Fibroblast of skin of back (primary cell): ENCODE measurements at places on chromosomes 1 and 21.

DNA sequence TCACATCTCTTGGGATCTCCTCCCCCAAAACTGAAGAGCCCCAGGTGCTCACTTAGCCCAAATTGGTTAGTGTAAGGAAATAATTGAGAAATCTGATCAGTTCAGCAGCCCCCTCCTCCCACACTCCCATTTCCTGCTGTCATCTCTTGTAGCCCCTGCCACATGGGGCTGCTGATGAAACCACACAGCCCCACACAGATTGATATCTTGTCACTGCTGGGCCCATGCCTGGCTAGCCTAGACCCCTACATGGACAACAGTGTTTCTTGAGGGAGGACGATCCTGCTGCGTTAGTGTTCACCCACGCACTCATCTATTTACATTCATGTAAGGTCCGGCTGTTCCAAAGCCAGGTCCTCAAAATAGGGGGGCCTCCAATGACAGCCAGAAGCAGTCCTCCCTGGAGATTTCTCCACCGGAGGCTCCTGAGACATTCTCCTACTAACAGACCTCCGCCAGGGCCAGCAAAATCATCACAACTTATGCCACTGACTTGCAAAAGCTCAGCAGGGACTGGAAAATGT, 23.9 kb upstream of the RXRG start:
- DNase-seq = no peak

DNA sequence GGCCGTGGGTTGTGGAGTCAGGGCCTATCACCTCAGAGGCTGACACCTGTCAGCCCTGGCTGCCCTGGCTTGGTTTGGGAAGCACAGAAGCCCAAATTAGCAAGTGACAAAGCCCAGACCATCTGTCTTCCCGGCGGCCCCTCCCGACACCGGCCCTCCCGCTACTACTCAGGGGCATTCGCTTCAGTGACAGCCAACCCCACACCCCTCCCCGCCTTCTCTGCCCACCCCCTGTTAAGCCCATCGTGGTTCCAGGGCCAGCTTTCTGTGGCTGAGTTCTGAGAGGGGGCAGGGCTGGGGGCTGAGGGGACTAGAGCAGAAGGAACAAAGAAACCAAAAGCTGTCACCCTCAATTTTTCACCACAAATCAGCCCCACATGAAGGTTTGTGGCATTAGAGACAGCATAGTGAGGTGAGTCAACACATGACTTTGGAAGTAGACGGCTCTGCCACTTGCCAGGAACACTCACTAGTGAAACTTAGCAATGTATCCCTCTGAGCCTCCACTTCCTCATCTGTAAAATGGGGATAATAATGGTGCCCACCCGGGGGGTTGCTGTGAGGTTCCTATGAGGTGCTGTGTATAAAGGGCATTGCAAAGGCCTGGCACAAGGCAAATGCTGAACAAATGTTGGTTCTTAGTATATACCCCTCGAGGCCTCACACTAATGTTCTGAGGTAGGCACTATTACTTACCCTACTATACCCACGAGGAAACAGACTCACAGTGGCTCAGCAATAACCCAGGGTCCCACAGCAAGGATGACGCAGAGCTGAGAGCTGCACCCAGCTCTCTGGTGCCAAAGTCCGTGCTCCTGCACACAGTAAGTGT, 5.2 kb upstream of the TNNI1 start:
- peak; percentile 13 for DNase-seq

GRCh38 chr1:155191904-155192303, 15.8 kb downstream of the THBS3 start:
- no peak for DNase-seq

GRCh38 chr1:3174487-3175247, 105.7 kb downstream of the PRDM16 start:
- no peak for DNase-seq

DNA sequence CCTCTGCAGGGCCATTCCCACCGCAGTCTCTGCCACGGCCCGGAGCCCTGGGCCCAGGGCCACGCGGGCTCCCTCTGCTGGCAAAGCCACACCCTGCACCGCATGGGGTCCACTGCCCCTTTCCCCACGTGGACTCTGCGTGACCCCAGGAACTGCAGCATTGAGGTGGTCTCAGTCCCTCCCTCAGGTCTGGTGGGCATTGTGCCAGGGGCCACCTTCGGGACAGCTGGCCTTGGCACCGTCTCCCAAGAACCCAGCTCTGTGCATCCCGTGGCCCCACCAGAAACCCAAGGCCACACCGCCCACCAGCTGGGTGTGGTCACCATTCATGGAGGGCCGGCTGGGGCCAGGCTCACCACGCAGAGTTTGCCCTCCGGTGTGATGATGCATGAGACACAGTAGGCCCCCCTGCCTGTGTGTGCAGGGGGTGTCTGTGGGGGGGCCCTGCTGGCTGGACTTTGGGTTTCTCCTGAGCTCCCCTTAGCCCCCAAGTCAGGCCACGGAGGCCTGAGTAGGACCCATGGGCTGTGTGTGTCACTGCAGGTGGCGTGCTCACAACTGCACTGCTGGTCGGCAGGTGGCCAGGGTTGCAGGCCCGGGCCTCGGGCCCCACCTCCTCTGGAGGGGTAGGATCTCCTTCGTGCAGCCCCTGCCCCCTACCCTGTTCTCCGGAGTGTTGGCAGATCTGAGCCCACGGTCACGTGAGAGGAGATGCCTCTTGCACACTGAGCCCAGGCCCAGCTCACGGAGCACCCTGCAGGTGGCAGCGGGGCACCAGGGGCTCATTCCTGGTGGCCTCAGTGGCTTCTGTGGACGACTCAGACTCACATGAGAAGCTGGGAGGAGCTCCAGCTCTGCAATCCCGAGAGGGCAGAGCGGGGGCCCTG, 5.8 kb downstream of the VWA1 start:
- peak; percentile 22 for DNase-seq

DNA sequence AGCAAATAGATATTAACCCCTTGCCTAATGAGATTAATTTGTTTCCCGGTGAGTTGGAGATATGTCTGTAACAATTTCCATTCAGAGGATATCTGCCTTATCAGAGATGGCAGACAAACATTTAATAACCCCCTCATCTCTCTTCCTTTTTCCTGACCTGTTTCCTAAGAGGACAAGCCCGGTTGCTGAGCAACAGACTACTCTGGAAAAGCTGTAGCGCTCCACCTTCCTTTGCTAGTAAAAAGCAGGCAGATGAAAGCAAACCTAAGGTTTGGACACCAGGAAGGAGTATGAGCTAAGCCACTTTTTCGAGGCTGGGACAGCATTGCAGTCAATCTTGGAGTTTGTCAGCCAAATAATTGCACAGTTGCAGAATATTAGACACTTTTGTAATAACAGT, 82.4 kb downstream of the RGS21 start:
- DNase-seq = no peak

DNA sequence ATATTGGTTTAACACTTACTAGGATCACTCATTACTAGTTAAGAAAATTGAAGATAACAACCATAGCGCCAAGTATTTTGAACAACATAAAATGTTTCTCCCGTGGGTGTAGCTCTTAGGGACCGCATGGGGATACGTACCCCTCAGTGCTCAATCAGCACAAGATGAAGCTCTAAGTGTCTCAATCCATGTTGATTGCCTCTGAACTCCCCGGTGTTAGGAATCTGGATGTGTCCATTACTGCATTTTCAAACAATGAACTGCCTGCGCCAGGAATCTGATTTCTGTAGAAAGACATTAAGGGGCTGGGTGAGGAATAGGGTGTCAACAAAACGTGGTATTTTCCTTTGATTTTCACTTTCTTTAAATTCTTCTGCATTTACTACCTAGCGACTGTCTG, 100.2 kb downstream of the LMO4 start:
- DNase-seq = no peak

GRCh38 chr1:18597160-18598042, 33.2 kb upstream of the PAX7 start:
- DNase-seq = peak; percentile 15
